ENCODE measurements at places on chromosomes 6 and 20.

- no peak for DNase-seq
Observed at GRCh38 chr20:29762620-29763019, 1494.8 kb upstream of the DEFB115 start.

- DNase-seq = no peak
Observed at GRCh38 chr6:27288136-27289044, 23.7 kb downstream of the POM121L2 start.

- DNase-seq = no peak
Observed at GRCh38 chr20:30815577-30816181, 441.8 kb upstream of the DEFB115 start.

DNA sequence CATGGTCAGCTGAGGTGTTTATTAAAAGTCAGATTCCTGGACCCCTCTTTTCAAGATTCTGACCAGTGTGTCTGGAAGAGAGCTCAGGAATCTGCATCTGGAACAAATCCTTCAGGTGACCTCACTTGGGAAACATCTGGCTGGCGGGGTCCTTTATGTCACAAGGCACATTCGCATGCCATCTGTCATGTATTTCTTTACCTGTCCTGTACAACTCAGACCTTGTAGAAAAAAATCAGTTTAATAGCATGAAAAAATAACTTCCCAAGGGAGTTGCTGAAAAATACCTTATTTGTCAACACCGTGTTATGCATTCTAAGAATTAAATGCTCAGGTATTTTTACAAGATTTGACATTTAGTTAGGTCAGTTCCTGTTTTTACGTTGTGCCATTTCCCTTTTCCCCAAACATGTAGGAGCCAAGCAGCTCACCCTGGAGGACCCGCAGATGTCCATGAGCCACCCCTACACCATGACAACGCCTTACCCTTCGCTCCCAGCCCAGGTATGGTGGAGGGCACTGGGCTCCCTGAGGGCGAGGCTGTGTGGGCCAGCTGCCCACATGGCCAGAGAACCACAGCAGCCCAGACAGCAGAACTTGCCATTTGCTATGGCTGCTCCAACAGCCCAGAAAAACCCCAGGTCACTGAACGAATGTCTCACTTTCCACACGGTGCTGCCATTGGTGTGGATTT is 4.0 kb downstream of the IRF4 start:
- DNase-seq = no peak

DNA sequence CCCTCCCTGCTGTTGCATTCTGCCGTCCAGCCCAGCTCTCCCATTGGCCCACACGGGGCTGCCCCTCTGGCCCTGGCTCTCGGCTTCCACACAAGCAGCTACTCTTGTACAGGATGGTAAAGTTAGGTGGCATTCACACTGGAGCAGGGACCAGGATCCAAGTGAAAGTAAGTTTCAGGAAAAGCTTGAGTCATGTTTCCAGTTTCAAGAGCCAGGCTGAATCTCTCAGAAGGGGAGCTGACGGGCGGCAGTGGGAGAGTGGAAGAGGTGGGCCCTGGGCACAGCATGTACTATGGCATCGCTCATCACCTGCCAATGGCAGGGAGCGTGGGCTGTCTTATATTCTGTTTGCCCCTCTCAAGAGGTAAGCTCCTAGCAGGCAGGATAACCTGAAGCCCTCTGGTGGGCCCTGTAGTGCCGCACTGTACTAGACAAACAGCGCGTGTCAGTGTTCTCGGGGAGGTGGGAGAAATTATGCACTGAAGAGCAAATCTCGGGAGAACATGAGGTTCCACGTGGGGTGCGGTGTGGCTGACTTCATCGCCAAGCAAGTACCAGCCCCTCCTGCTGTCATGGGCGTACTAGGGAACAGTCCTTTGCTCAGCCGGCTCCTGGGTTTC is 241.5 kb downstream of the NRN1 start:
- DNase-seq = no peak

DNA sequence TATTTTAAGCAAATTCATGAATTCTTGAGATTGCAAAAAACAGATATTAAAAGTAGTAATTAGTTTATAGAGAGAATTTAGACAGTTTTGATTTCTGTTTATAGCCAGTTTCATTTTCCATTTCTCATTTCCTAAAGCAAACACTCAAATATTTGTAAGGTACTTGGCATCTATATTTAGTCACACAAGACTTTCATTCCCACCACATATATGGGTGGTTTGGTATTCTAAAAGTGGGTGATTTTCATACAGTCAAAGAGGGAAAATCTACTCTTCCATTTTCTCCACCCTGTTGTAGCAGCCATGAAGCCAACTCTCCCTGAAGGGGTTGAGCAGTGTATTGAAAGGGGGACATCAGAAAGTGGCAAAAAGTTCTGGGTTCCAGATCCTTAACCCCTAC is 181.1 kb upstream of the SUPT3H start:
- DNase-seq = no peak

Data from left lung (tissue), 14 donors.